ENCODE measurements at places on chromosomes 16 and 17. TPM values are rescaled to one million over a fixed set of nuclear protein-coding genes. Genes with fewer than 3 reads are reported as not detected.

The ARL5C gene
- not detected for total RNA-seq

- DNase-seq, result no peak
Measured at GRCh38 chr17:66403846-66404556, 101.6 kb downstream of the PRKCA start.

GRCh38 chr17:42818379-42818778 lies 5.7 kb downstream of the BECN1 start:
- no peak for DNase-seq

The OR4D1 gene
- 0.14 TPM for total RNA-seq

The MPP2 gene
- total RNA-seq, result 0.91 TPM

The PDIA2 gene
- total RNA-seq, result not detected

DNA sequence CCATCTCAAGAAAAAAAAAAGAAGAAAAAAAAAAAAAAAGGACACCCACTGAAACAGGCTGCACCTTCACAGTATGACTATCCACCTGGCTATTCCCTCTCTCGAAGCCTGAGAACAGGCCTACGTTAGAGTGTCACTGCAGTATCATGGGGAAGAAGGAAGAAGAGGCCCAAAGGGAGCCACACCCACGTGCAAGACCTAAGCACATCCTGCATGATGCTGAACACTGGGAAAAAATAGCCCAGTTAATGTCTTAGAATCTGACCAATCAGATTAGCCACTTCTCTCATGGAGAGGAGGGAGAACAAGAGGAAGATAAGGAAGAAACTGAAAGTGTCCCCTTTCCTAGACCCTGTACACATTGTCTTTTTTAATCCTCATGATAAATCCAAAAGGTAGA lies 19.5 kb upstream of the MED13 start:
- DNase-seq, result no peak

GRCh38 chr16:70778901-70779309 lies 22.1 kb downstream of the VAC14 start:
- no peak for DNase-seq

DNA sequence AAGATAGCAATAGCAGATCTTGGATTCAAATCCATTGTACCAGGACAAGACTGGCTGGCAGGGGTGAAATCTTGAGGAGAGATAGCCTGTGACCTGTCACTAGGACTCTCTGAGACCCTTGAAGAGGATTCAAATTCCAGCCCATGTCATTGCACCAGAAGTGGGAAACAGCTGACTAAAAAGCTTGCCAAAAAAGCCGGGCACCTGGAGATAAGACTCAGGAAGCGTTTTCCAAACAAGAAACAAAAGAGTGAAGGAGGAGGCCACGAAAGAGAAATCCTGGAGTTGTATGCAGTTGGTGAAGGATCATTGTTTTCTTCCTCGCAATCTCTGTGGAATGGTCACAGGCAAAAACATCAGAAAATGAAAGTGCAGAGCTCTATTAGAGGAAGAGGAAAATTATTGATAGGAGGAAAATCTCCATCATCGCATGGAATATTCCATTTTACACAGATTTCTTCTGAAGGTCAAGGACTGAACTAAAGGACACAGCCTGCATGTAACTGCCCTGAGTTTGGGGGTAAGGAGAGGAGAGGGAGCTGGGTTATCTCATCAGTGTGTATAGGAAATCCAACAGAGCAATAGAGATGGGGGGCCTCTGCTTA lies 9.0 kb upstream of the WSB1 start:
- no peak for DNase-seq

GRCh38 chr16:4409081-4409932 lies 7.1 kb downstream of the CORO7 start:
- DNase-seq, result no peak

The CMTR2 gene
- 25.8 TPM for total RNA-seq

DNA sequence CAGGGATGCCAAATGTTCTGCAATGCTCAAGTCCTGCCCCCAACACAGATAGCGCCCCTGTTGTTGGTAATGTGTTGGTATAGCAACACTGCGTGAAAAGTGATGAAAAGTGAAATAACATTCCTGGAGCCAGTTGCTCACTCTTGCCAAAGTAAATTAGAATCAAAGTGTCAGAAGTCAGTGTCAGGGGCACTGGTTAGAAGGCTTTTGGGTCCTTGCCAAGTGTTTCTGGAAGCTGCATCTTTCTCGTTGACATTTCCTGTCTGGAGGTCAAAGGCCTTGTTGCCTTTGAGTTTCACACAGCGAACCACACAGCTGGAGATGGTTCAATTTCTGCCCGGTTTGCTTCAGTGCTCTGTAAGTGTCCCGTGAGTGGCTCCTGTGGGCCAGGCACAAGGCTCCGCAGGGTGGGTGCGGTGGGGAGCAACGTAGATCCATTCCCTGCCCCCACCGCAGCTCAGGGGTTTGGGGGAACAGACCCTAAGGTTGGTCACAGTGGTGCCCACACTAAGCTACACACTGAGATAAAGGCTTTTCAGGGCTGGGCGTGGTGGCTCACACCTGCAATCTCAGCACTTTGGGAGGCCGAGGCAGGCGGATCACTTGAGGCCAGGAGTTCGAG lies 3.6 kb upstream of the SLC16A5 start:
- DNase-seq, result no peak

DNA sequence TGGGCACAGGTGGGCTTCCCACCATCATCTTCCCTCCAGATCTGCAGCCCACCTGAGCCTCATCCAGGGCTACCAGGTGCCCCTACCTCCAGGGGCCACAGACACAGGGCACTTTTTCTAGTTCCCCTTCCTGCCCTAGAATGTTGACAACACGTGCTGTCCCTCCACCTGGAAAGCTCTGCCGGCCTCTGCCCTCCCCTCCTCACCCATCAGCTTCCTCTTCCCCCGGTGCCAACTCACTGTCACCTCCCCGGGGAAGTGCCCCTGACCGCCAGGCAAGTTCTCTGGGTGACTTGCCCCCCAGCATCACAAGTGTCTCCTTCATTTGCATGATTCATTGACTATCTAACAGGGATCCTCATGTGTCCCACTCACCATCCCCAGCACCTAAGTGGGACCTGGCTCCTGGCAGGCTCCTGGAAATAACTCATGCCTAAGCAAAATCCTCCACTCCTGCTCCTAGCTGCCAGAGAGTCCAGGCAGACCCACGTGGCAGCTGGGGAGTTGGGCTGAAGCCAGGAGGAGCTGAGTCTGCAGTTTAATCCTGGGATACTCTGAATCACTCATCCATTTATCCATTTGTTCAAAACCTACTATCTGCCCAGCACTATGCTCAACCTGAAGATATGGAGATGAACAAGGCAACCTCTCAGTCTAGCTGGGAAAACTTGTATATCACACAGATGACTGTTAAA lies 304.4 kb downstream of the FOXL1 start:
- DNase-seq, result no peak

GRCh38 chr16:2810651-2811050 lies 6.4 kb upstream of the PRSS21 start:
- DNase-seq, result no peak

- DNase-seq, result no peak
Measured at GRCh38 chr17:72419866-72420774, 299.3 kb downstream of the SOX9 start.

GRCh38 chr17:77320485-77321256 lies 179.9 kb downstream of the SEC14L1 start:
- no peak for DNase-seq

GRCh38 chr16:72974142-72974769 lies 73.7 kb downstream of the ZFHX3 start:
- DNase-seq, result no peak

DNA sequence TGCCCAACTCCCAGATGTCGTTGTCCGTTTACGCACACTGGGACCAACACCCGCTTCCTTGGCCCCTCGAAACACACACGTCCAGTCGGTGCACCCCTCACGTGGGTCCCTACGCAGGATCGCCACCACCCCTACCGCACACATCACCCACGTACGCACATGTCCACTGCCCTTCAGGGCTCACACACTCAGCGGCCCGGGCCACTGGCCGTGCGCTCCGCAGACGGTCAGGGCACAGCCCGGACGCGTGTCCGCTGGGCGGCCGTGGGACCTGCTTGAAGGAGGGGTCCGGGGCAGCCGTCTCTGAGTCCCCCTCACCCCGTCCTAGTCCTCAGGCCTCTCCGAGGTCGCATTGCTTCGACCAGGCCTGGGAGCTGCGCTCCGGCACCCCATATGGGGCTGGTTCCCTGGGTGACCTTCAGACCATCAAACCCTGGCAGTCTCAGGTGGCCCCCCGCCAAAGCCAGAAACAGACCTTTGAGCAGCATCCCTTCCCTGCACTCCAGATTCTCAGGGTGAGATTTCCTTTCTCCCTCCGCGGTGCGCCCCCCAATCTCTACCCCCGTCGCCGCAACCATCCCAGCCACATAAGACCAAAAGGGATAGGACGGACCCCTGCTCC lies 914 bp upstream of the GPRC5B start:
- no peak for DNase-seq

GRCh38 chr17:9767432-9767991 lies 23.9 kb downstream of the DHRS7C start:
- DNase-seq, result no peak

The CLEC18B gene
- total RNA-seq, result 0.25 TPM

The EIF1 gene
- 1,742 TPM for total RNA-seq

The SAP30BP gene
- 124 TPM for total RNA-seq

The CLEC3A gene
- total RNA-seq, result not detected

DNA sequence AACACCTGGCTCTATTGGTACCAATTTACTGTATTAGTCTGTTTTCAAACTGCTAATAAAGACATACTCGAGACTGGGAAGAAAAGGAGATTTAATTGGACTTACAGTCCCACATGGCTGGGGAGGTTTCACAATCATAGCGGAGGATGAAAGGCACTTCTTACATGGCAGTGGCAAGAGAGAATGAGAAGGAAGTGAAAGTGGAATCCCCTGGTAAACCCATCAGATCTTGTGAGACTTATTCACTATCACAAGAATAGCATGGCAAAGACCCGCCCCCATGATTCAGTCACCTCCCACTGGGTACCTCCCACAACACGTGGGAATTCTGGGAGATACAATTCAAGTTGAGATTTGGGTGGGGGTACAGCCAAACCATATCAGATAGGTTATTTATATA lies 22.6 kb upstream of the GOSR1 start:
- no peak for DNase-seq

DNA sequence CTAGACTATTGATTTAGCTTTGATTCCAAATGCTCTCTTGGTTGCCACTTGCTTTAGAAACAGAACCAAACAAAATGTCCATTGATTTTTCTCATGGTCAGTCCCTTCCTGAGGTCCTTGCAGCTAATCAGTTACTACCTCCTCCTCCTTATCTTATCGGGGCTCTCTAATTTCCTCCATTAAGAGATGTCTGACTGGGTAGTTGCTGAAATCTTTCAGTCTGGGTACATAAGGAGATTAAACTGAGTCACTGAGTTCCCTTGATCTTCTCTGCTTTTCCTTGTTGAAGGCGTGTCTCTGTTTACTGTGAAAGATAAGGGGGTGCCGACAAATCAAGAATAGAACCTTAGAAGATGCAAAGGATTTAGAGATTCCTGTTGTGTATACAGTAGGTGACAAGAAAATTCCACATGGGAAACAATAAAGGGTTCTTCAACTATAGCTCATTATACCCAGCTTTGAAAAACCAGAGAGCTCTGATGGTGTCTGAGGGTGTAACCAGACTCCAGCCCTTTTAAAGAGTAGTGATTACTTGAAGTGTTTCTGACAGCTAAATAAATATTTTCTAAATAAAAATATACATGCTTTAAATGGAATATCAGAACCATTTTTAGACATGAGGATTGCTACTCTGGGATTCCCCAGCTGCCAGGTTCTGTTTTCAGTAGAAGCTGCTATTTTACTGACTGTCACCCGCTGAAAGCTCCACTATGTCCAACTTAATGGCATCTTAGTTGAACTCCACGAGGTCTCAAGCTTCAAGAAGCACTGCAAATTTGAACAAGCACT lies 791.3 kb upstream of the SOX9 start:
- DNase-seq, result no peak

GRCh38 chr17:37637956-37638355 lies 5.3 kb downstream of the DDX52 start:
- DNase-seq, result no peak

The CUEDC1 gene
- 0.63 TPM for total RNA-seq

GRCh38 chr17:77590951-77591735 lies 367.4 kb upstream of the TNRC6C start:
- DNase-seq, result no peak

The SLC47A1 gene
- total RNA-seq, result 0.28 TPM

- no peak for DNase-seq
Measured at GRCh38 chr16:69241926-69242325, 55.0 kb downstream of the SNTB2 start.

- no peak for DNase-seq
Measured at GRCh38 chr17:80270104-80270503, 9.5 kb downstream of the RNF213 start.

- no peak for DNase-seq
Measured at GRCh38 chr16:77579351-77579891, 142.9 kb upstream of the NUDT7 start.

DNA sequence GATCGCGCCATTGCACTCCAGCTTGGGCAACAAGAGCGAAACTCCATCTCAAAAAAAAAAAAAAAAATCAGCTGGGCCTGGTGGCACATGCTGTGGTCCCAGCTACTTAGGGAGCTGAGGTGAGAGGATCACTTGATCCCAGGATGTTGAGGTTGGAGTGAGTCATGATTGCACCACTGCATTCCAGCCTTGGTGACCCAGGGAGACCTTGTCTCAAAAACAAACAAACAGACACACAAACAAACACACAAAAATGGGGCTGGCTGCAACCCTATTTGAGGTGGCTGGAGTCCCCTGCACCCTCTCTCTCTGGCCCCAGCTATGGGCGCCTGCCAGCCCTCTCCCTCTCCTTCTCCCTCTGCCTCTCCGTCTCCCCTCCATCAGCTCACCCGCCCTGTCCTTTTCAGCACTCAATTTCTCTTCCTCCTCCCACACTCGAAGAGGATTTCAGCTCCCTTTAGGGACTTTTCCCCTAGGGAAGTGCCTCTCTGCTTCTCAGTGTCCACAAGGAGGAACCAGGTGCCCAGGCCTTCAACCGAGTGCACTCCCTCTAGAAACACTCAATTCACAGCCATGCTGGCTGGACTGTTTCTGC lies 17.5 kb upstream of the TFAP4 start:
- no peak for DNase-seq

DNA sequence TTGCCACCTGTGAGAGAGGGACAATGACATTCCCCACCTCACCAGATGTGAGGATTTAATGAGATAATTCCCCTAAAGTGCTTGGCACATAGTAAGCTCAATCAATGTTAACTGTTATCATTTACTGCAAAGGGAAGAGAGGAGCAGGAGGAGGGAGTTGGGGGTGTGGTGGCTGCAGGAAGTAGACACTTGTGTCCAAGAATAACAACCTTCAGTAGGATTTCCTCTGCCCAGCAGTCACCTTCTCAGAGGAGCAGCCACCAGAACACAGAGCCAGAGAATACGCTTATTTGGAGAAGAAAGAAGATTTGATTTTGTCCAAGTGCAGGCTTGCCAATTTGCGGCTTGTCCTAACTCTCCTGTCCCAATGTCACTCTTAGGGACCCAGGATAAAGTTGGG lies 10.2 kb downstream of the CBX4 start:
- DNase-seq, result no peak

GRCh38 chr17:57048096-57048495 lies 37.0 kb upstream of the AKAP1 start:
- no peak for DNase-seq

- DNase-seq, result no peak
Measured at GRCh38 chr17:7224661-7225111, 4.9 kb downstream of the ACADVL start.
